ENCODE measurements at places on chromosomes 4 and X. TPM values are rescaled to one million over a fixed set of nuclear protein-coding genes. Genes with fewer than 3 reads are reported as not detected.

Gene ADH1B
- total RNA-seq, result 0.38 TPM

Gene CACNA1F
- total RNA-seq, result not detected

Gene F9
- not detected for total RNA-seq

Gene ING2
- 12.7 TPM for total RNA-seq

Gene EDNRA
- total RNA-seq, result 10.1 TPM

Gene SSX4
- total RNA-seq, result not detected

Gene OTUD6A
- total RNA-seq, result not detected

Gene GRIA3
- 5.4 TPM for total RNA-seq

Data from regular cardiac myocyte (primary cell).